ENCODE measurements at places on chromosomes 5 and 9. TPM values are rescaled to one million over a fixed set of nuclear protein-coding genes. Genes with fewer than 3 reads are reported as not detected.

The GDF9 gene
- 0.34 TPM for total RNA-seq

The SHB gene
- total RNA-seq: 54.5 TPM

DNA sequence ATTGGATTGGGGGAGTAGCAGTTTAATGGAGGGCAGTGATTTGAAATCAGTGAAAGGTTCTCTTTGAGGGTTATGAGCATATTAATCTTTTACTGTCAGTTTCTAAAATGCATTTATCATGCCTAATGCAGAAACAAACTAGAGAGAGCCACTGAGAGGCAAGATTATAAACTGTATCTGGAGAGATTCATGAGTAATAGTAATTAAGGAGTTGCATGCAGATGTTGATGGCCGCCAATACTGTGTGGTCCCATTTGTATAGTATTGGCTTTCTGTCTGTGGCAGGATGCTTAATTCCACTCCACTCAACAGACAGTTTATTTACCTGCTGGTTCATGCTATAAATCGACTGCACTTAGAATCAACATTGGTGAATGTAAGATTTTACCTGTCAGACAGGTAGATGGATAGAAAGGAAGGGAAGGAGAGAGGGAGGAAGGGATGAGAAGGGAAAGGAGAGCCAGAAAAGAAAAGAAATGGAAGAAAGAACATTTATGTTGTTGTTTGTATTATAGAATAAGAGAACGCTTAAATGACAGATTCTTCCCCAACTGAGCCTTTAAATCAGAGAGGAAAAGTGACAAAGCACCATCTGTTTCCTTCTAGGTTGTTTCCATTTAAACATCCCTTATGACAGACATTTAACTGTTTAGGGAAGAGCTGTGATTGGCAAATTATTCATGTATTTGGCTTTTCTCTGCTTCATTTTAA lies 146.5 kb downstream of the PAM start:
- H3K27me3 ChIP-seq: no peaks in the 10 kb centered on the region
- no peaks in the 10 kb centered on the region for H3K36me3 ChIP-seq
- H3K27ac ChIP-seq: no peak overlapping the region
- DNase-seq: no peak
- H3K4me3 ChIP-seq: no peak overlapping the region
- H3K4me1 ChIP-seq: no peaks in the 10 kb centered on the region

DNA sequence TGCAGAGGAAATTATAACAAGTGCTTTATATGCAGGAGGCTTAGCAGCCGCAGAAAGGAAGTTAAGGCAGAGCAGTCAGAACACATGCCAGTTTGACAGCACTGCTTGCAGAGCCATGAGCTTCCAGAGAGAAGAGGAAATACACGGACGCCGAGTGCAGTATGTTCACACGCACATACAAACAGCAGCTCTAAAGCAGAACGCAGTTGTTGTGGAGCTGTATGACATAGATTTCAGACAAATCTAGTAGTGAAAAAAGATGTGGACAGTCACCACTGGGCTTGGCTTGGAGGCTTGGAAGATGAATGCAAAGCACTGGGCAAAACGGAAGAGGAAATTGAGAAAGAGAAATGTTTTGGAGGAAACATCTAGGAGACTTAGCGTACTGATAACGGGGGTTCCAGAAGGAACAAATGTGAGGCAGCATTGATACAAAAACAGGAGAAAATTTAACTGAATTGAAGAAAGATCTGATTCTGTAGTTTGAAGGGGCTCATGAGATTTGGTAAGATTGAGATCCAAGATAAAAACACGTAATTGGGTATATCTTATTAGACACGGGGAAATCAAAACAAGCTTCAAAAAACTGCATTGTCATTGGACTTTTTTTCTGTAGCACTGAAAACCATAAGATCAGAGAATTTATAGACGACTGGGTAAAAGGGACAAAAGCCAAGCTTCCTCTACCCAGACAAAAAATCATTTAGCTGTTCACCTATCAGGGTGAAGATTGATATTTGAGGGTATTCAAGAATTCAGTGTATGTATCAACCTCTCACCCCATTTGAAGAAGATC lies 19.6 kb upstream of the ROPN1L start:
- H3K27ac ChIP-seq: no peak overlapping the region
- no peak overlapping the region for H3K4me3 ChIP-seq
- peaks cover 14% of the 10 kb centered on the region for H3K4me1 ChIP-seq
- peaks cover 50% of the 10 kb centered on the region for H3K36me3 ChIP-seq

All from astrocyte (in vitro differentiated cells and primary cell).